ENCODE measurements at places on chromosomes 1 and 21. TPM values are rescaled to one million over a fixed set of nuclear protein-coding genes. Genes with fewer than 3 reads are reported as not detected.

AQP10 gene
- not detected for total RNA-seq

F3 gene
- total RNA-seq: 5.8 TPM

TNFSF4 gene
- total RNA-seq: not detected

LCE1D gene
- not detected for total RNA-seq

PERM1 gene
- 0.10 TPM for total RNA-seq

LIPI gene
- not detected for total RNA-seq

CLCA4 gene
- not detected for total RNA-seq

APOBEC4 gene
- total RNA-seq: not detected

HES3 gene
- total RNA-seq: not detected

FCRL5 gene
- total RNA-seq: 0.03 TPM

UBXN10 gene
- not detected for total RNA-seq

VSIG8 gene
- total RNA-seq: not detected

LMNA gene
- 770 TPM for total RNA-seq

ETNK2 gene
- 12.6 TPM for total RNA-seq

SMIM1 gene
- 1.3 TPM for total RNA-seq

MIXL1 gene
- not detected for total RNA-seq

EDARADD gene
- 3.4 TPM for total RNA-seq

ZFP69 gene
- not detected for total RNA-seq
